Activated CD4-positive, alpha-beta T cell treated with anti-CD3 and anti-CD28 coated beads, Interleukin-2, amount 50 U/mL, for 4 hours (primary cell): ENCODE measurements at places on chromosomes 1 and 21.
A peak's percentile ranks its signal among the peaks of the same experiment; 100 is the strongest.

DNA sequence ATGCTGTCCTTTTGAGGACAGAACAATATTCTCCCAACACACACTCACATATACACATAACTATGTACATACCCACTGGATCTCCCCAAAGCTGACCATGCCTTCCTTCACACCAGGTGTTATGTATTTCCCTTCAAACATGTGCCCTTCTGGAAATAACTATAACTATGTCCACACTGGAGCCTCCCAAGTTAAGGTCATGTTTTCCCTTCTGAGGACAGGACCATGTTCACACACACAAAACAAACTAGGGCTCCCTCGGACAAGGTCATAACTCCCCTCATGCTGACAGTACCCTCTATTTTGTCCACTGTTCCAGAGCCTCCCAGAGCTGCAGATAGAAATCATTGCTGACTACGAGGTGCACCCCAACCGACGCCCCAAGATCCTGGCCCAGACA lies 7.8 kb downstream of the MMACHC start:
- no peak for DNase-seq

DNA sequence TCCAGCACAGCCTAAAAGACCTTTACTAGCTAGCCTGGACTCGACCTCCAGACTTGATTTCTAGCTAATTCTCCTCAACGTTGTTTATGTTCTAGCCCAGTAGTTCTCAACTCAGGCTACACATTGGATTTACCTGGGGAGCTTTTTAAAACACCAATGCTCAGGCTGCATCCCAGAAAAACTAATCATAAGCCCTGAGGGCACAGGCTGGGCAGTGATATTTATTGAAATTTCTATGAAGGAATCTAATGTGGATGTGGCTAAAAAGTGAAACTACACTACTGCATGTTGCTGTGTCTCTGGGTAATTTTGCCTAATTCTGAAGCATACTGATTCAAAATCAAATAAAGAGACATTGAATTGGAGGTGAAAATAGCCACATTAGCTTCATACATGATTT lies 479.4 kb downstream of the KCNT2 start:
- no peak for DNase-seq

DNA sequence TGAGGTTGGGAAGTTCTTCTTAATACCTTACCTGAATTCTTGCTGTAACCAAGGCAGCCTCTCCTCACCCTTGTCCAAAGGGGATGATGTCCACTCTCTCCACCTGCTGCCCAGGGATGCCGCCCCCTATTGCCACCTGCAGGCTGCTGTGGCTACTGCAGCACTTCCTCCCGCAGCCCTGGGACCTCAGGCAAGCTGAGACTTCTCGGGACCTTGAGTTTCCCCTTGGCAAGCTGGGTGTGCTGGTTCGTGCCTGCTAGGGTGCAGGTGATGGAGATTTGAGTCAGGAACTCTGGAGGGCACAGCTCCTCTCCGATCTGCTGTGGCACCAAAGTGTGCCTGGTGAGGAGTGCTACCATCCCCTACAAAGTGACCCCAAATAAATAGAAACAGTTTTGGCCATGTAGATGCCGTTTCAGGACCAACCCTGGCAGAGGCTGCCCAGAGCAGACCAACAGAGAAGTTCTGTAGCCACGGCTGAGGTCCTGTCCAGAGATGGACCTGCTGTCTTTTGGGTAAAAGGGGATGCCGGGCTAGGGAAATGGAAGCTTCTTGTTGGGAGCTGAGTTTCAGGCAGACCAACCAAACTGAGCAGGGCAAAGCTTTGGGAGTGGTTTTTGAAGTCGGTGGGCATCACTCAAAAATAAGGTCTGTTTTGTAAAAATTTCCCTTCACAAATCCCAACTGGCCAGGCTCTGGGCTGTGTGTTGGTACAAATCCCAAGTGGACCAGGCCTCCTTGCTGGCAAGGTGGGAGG lies 31.7 kb downstream of the RUNX3 start:
- DNase-seq = no peak

DNA sequence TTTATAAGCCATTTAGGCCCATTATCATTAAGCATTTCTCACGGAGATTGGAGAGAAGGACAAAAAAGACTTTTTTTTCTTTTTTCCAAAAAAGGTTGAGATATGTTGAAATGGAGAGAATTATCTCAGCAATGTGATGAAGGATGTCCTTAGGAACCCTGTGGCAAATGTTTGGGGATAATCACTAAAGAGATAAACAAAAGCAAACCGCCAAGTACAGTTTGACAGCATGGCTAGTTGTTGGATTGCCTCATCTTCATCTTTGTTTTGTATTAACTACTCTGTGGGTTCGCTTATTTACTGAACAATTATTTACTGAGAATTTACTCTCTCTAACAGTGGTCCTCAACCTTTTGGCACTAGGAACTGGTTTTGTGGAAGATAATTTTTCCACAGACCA lies 97.4 kb upstream of the HP1BP3 start:
- no peak for DNase-seq

DNA sequence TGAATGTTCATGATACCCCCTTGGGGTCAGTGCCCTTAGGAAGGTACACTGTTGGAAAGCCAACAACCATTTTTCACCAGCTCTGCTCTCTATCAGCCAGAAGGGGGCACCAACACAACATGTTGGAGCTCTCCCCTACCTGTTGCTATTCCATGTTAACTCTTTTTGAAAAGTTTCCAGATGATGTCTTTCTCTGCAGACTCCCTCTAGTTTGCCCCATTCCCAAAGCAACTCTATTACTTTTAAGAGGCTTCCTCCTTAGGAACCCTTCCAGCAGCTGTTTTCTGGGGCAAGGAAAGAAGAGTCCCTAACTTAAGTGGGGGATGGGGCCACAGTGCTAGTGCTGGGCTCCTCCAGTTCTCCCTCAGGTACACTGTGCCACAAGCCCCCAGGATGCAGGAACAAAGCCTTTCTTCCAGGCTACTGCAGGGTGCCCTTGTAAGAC lies 22.9 kb upstream of the NDC1 start:
- peak; percentile 31 for DNase-seq

GRCh38 chr21:44878053-44878982 lies 4.8 kb upstream of the PTTG1IP start:
- DNase-seq = no peak

DNA sequence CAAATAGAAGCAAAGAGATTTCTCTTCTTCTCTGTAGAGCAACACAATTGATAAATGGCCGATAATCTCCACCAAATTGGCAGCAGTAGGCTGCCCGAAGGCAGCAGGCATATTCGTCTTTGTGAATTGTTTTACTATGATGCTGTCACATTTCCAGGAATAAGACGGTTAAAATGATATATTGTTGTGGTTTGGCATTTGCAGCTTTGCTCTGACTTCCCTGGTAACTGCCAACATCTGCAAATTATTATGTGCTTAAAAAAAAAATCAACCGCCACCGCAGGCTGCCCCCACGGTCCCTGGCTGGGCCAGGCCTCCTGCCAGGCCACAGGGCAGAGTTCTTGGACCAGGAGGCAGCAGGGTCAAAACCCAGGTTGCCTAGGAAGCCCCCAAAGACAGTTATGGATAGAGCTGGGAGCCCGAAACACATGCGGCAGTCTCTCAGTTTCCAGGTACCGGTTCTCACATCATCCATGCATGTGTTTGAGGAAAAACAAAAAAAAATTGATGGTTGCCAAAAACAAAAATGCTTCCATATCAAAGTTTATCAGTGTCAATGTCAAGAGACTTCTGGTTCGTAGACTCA lies 179.3 kb downstream of the ETS2 start:
- no peak for DNase-seq

DNA sequence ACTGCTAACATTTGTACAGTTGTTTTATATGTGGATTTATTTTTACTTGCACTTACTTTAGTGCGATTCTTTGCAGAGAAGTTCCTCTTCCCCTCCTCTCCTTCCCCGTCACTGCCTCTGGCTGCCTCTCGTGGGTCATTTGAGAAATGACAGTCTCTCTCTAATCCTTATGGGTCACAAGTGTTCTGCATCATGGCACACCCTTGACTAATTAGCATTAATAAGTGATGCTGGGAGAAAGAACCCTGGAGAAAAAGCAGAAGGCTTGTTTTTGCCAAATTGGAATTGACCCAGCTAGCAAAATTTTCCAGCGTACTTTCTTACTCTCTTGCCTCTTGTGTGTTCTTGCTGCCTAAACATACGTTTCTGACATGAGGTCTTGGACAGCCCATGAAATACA lies 301.2 kb downstream of the DUSP10 start:
- no peak for DNase-seq

DNA sequence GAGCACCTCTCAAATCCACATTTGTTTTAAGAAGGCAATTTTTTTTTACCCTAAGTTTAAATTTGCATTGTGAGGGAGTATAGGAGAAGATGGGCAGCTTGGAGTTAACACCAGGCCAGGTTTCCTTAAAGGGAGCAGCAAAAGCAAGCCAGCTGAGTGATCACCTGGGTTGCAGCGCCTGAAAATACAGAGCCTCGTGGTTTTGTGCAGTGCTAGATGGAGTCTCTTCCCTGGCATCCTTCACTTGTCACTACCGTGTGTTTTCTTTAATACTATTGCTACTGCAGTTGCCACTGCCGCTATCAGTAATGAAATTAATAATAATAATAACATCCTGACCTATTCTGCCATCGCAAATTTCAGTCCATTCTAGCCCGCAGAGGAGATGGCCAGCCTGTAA lies 35.2 kb upstream of the VAV3 start:
- DNase-seq = no peak

DNA sequence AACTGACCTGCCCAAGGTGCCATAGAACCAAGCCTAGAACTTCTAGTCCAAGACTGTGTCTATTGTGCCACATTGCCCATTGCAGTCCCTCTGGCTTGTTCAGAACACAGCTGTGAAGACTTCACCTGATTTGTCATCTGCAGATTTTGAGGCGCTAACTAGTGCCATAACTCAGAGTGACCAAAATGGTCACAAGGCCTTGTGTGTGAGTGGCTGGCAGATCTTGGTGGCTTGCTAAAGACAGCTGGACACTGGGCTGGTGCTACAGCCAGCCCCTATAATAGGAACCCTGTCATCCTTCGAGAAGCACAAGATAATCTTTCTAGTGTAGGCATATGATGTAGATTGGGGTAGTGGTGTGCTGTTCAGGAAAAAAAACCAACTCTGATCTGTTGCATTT lies 63.7 kb upstream of the IFNLR1 start:
- DNase-seq = no peak

DNA sequence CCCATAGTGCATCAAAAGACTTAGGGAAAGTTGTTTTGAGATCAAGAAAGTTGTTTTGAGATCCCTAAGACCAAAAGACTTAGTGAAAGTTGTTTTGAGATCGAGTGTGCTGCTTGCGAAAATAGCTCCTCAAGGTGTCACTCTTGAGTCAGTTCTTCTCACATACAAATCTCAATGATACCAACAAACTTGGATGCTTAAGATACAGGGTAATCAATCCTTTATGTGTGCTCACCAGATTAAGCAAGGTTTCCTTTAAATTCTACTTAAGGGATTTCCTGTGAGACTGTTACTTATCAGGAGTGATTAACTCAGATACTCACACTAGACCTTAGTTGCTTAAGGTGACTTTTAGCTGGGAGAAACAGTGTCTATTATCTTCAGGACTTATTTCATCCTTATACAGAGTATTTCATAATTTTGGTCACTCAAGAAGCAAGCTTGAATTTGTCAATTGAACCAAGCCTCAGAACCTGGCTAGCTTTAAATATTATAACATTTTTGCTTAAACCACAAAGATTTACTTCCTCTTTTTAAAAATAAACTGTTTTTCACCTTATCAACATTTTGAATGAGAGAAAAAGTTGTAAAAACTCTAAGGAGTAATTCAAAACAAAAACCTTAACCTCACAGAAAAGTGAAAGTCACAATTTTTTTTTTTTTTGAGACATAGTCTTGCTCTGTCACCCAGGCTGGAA lies 8.0 kb upstream of the RLF start:
- no peak for DNase-seq

GRCh38 chr1:117930173-117930447 lies 571 bp downstream of the WDR3 start:
- DNase-seq = peak; percentile 0

DNA sequence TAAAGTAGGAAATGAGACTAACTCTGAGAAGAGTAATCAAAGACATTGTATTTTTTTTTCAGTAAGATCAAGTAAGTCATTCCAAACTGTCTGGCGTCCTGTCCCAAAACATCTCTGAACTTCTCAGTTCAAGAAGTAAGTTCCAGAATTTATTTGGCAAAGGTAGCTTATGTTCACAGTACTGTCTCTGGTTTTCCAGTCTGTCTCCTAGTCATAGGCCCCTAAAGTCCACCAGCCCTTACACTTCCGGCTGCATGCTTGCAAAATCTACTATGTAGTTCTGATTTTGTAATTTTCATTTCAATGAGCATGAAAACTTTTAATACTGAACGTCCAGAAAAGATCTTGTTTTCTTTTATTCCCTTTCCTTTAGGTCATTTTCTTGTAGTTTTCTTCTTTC lies 61.4 kb upstream of the S1PR1 start:
- DNase-seq = no peak

GRCh38 chr1:221429264-221429663 lies 312.6 kb downstream of the DUSP10 start:
- no peak for DNase-seq

DNA sequence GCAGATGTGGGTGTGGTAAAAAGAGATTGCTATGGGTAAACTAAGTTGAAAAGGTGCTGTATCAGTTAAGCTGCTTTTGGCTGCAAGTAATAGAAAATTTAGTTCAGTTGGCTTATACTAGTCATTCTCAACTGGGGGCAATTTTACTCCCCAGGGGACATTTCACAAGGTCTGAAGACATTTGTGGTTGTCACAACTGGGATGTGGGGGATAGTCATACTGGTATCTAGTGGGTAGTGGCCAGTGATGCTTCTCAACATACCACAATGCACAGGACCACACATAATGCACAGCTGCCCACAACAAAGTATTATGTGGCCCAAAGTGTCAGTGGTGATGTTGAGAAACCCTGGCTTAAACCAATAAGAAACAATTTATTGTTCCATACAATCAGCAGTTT lies 31.4 kb downstream of the SERTAD4 start:
- no peak for DNase-seq

- no peak for DNase-seq
Measured at GRCh38 chr1:75618382-75618781, 7.5 kb upstream of the SLC44A5 start.

GRCh38 chr1:200369706-200370105 lies 40.1 kb downstream of the ZNF281 start:
- no peak for DNase-seq

- no peak for DNase-seq
Measured at GRCh38 chr1:39613250-39613649, 26.2 kb downstream of the HEYL start.

DNA sequence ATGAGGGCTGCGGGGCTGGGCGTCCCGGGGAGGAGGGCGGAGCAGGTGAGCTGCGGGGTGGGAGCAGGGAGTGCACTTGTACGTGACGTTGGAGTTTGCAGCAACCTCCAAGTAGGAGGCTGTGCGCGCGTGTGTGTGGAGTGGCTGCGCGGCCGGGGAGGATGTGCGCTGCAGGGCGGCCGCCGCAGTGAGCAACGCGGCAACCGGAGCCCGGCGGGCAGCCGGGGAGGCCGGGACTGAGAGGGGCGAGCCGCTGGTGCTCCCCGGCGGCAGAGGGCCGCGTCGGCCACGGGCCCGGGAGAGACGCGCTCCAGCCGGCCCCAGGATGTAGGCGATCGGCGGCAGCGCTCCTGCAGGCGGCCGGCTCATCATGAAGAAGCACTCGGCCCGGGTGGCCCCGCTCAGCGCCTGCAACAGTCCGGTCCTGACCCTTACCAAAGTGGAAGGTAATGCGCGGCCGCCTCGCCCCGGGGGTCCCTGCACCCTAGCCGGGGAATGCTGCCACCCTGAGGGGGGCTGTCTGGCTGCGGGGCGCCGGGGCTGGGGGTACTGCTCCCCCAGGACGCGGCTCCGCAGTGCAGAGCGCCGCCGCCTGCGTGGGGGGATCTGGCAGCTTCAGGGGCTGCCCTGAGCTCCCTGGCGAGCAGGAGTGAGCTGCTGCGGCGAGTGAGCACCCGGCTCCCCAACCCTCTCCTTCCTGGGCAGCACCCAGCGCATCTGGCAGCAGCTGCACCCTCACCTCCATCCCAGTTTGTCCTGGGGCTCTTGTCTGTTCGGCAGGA lies 158.9 kb upstream of the COA6 start:
- peak; percentile 43 for DNase-seq
